Cerebellar nuclear complex (tissue), 1 donor: ENCODE measurements at places on chromosomes 16 and 17.

- no peak for DNase-seq
These were observed 14.5 kb upstream of the OR1E2 start for GRCh38 chr17:3448059-3448665.

DNA sequence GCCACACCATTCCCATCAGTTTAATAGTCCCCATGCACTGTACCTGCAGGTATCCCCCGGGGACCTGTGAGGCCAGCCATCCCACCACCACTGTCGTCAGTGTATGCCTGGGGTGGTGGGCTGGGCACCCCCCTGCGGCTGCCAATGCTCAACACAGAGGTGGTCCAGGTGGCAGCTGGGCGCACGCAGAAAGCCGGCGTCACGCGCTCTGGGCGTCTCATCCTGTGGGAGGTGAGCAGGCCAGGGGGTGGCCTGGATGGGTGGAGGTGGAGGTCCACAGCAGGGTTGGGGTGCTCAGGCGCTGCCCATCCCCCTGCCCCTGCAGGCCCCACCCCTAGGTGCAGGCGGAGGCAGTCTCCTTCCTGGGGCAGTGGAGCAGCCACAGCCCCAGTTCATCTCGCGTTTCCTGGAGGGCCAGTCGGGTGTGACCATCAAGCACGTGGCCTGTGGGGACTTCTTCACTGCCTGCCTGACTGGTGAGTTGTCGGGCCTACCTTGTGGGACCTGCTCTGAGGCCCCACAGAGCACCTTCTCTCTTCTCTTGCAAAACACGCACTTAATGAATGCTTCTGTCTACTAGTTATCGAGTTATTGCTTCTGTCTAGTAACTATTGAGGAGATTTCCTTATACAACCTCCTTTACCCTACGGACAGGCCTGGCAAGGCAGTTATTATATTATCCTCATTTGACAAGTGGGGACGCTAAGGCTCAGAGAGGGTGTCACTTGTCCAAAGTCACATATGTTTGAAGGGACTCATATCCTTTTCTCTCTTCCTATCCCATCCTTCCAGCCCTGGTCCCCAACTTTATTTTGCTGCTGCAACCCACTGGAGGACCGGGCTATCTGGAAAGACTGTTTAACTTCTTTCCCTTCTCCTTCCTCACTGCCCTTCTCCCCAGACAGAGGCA is 5.8 kb upstream of the TRAF4 start:
- no peak for DNase-seq

DNA sequence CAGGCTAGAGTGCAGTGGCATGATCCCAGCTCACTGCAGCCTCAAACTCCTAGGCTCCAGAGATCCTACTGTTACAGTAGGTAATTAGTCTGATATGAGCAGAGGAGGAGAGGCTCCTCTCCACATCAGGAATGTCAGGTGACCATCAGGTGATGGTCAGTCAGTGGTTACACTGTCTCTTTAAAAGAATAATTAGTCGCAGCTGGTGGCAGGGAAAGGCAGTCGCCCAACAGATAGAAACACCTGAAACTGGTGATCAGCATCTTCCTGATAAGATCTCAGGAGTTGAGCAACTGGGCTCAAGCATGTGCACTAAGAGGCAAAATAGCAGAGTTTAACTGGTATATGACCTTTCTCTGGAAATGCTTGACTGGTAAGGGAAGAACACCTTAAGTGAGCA is 21.5 kb upstream of the ABCA5 start:
- no peak for DNase-seq

DNA sequence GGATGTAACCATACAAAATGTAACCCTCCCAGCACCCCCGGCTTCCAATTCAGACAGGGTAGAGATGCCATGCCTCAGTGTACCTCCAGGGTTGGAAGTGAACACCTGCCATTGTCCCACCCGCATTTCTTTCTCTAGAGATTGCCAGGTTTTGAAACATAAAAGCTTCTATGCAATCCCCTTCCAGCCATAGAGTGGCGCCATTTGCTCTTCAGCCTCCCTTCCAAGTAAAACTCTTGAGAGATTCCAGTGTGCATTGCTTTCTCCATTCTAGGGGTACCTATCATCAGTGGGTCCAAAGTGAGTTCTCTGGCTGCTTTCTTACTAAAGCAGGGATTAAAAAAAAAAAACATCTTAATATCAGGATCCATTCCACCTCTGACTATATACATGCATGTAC is 133.1 kb upstream of the RPL38 start:
- no peak for DNase-seq

DNA sequence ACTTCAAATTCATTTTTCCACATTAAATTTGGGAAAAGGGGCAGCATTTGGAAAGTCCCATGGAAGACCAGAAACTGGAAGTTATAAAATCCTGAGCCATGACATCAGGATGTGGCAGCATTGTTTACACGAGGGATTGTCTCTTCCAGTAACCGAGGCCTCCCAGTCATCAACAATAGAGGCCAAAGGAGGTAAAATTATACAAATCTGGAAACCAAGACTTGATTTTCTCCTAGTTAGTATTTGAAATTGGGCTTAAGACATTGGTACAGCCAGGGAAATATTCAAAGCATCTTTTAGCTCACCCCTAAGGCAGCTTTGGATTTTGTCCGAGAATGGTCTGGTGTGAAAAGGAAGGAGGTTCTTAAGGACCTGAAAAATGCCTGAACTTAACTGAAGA is 251.6 kb upstream of the FOXF1 start:
- DNase-seq: no peak

DNA sequence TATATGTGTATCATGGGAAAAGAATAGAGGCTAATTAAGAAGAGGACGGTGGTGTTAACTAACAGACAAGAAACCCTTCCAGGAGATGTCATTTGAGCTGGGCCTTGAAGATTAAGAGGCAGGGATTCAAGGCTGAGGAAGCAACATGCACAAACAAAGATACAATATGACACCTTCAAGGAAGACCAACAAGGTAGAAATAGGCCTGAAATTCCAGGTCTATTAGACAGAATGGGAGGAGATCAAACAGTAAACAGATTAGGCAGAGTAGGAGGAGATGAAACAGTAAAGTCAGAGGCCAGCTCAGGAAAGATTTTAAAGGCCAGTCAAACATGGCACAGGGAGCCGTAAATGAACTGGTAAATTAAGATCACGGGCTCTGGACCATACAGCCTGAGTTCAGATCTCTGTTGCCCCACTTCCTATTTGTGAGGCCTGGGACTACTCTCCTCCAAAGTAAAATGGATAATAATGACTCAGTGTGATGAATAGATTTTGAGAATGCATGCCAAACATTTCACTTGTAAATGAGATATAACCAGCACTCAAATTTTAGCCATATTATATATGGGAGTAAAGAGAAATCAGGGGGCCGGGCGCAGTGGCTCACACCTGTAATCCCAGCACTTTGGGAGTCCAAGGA is 38.9 kb downstream of the USP31 start:
- DNase-seq: no peak

DNA sequence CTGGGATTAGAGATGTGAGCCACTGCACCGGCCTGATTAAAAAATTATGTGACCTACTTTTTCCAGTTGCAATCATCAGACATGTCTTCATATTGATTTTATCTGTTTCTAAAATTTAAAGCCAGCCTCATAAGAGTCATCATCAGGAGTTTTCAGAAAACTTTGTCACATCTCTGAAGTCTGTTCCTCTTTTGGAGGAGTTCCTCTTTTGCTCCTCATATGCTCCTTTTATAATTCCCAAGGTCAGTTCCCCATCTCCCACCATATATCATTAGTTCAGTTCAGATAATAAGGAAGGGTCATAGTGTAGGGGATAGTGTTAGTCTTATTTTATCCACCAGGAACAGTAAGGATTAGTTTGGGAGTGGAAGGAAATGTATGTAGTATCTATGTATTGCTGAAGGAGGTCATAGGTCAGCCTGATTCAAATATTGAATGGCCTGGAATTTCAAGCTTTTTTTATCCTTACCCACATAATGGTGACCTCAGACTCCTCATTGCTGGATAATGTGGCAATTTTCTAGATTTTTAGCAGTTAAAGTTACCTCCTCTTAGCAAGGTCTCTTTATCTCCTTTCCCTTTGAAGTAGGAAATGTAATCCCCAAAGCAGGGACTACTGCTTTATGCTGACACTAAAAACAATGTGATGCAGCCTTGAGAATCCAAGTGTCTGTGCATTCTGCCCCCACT is 13.8 kb upstream of the DUSP14 start:
- DNase-seq: no peak

DNA sequence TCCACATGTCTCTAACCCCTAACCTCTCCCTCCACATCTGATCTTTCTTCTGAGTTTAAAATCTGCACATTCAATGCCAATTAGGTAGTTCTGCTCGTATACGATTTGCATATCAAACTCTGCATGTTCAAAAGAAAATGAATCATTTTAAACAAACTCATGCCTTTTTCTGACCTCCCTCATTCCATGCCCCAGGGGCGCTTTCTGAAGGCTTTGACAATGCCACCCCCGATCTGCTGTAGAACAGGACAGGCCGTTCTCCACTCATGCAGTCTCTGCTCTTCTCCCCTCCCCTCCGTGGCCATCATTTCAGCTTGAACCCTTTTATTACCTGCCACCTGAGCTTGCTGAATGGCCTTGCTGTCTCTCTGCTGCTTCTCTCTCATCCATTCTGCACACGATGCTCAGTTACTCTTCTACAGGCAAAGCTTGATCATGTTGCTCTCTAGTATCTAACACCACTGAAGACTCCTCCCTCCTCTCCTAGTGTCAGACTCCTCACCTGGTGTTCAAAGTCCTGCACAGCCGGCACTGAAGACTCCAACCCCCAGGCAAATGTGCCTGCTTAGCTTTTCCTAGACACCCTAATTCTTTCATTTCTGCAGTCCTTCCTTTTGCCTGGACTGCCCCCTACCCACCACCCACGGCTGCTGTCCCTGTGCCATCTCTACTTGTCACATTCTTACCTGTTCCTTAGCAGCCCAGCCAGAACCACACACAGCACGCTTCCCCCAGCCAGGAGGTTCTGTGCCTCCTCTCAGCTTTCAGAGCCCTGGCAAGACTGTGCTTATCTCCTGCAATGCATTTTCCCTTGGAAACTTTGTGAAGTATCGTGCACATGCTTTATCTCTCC is 6.2 kb downstream of the TMEM238L start:
- DNase-seq: no peak

GRCh38 chr16:28845293-28845692 is 855 bp downstream of the TUFM start:
- DNase-seq: no peak

- no peak for DNase-seq
These were observed 3.1 kb downstream of the SLC5A2 start for GRCh38 chr16:31486045-31486444.

DNA sequence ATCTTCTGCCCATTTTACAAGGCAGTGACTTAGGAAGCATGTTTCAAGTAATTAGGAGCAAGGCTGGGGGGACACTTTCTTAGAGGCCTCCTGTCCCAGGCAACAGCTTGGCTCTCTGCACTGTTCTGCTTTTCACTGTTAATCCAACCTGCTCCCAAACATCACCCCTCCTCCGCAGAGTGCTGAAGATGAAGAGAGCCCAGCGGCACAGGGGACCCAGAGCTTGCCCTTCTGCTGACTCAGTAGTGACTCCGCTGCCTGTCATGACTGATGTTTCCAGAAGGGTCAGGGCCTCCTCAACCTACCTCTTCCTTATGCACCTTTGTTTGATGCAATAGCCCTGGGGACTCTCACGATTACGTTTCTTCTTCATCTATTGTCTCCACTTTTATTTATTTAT is 38.9 kb upstream of the NDRG4 start:
- DNase-seq: no peak

- DNase-seq: no peak
These were observed 91.0 kb downstream of the SPACA3 start for GRCh38 chr17:33082529-33083173.

DNA sequence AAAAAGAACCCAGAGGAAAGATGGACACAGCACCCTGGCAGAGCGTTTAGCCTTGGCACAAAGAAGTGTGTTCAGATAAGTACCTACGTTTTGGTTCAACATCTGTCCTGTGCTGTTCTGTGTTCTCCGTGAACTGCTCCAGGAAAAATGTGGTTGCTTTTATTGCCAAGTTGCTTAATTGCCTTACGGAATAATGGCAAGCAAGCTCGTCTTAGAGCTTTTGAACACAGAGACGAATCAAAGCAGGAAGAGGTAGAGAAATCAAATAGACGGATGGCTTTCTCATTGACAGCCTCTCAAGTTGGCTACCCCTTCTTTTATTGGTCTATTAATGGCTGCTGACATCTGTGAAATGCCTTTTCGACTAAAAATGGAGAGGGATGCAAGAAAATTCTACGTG is 911.1 kb upstream of the EEF2KMT start:
- DNase-seq: no peak

DNA sequence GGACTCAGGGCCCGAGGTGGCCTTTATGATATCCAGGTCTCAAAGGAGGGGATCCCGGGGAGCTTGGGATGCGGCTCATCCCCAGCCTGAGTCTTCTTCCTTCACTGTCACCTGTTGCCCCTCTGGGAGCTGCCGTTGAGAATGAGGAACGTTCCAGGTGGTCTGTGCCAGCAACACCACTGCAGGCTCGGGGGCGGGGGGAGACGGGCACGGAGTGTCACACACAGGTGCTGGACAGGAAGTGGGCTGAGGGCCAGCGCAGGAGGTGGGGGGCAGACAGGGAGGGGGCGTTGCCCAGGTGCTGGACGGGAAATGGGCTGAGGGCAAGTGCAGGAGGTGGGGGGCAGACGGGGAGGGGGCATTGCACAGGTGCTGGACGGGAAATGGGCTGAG is 28.2 kb downstream of the METRNL start:
- no peak for DNase-seq

- DNase-seq: no peak
These were observed 15.4 kb upstream of the HELZ start for GRCh38 chr17:67260170-67260987.

DNA sequence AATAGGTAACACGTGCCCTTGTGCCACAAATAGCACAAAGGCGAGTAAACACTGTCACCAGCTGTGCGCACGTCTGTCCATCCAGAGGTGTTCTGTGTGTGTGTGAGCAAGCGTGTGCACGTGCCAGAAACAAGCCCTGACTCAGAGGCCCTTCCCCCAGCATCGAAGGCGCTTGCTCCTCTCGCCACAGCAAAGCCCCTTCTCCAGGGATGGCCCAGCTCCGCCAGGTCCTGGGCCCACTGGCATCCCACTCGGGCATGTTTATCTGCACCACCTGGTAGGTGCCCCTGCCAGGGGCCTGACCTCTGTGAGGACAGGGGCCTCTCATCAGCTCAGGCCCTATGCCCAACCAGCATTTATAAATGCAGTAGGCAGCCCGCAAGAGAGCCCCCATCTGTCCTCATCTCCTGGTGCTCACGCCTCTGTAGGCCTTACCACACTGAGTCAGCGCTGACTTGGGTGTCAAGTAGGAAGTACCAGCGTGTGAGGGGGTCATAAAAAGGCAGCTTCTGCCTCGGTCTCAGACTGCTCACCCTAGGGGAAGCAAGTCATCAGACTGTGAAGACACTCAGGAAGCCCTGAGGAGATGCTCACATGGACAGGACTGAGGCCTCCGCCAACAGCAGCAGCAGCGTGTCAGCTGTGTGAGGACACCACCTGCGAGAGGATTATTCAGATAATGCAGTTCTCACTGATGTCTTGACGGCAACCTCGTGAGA is 10.8 kb downstream of the TMEM235 start:
- no peak for DNase-seq

- no peak for DNase-seq
These were observed 5.4 kb upstream of the PRR35 start for GRCh38 chr16:554640-555365.
